ENCODE measurements at places on chromosomes 5 and 9.
A peak's percentile ranks its signal among the peaks of the same experiment; 100 is the strongest.

GRCh38 chr5:168607946-168608345 is 28.8 kb upstream of the PANK3 start:
- no peak for DNase-seq

DNA sequence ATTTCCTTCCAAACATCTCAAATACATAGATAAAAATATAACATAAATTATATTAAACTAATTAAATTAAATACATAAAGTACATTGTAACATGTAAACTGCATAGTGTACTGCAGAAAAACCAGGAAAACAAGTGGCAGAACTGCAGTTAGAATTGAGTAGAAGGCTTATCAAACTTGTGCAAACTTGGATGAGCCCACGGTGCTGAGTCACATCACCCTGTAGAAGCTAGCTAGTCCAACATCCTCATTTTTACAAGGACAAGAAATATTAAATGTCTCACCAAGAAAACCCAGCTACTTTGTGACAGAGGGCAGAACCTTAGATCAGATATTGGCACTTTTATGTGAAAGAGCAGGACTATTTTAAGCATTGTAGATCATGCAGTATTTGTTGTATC is 807.9 kb upstream of the NUDT12 start:
- DNase-seq, result no peak

- peak; percentile 56 for DNase-seq
These were observed 62.0 kb downstream of the SUSD1 start for GRCh38 chr9:112112941-112113681.

DNA sequence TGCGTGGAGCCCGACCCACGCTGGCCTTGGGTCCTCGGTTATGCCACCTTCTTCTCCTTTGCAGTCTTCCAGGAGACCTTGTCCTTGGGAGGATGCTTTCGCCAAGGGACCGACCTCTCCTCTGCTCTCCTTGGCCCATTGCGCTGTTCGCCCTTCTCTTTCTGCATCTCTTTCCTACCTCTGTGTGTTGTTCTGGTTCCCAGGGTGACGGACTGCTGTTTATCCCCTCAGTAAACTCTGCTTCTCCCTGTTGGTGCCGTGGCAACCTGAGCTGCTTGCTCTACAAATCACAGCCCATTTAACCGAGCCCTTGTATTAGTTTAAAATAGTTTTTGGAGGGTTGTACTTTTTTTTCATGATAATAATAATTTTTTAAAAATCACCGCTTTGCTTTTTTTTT is 97.9 kb downstream of the DAPK1 start:
- no peak for DNase-seq

DNA sequence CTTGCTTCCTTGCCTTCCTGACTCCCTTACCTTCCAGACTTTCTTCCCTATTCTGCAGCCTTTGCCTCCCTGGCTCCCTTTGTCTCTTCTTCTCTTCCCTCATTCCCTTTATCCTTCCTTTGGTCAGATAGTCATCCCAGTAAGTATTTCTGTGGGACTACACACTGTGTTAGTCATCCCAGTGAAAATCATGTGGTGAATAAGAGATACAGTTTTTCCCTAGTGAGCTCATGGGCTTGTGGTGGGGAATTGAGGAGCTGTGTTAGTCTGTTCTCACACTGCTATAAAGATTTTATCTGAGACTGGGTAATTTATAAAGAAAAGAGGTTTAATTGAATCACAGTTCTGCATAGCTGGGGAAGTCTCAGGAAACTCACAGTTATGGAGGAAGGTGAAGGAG is 109.8 kb upstream of the EDIL3 start:
- DNase-seq, result no peak

- DNase-seq, result no peak
These were observed 34.6 kb downstream of the CSF1R start for GRCh38 chr5:150051657-150052195.

- DNase-seq, result no peak
These were observed 107.9 kb upstream of the ZNF366 start for GRCh38 chr5:72615061-72615460.

DNA sequence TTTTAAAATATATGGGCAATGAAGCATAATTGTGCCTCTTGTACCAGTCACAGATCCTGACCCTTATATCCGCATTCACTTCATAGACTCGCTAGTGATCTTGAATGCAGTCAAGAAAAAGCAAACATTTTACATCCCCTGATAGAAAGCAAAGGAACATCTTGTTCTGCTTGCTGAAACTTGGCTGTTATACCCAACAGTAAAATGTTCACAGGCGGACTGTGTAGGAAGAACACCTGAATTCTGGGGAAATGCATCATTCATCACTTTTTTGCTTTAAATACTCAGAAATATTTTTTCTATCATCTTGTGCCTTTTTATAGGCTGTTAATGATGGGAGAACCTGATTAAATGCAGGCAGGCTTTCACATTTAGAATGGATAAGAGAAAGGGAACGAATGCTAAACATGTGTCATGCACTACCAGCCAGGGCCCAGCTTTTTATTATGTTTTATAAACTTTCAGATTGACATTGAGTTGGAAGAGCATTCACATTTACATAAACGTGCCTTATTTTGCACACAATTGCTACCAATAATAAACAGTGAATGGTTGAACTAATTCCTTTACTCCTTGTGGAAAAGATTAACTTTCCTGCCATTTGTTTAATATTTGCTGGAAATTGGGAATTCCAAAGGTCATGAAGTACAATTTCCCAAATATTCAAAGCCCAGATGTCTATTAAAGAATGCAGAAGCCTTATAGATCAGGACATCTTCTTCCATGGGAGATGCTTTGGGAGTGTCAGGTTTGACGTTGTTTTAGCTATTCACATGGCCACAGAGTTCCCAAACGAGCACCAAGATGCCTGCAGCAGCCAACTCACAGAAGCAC is 756.2 kb downstream of the TLE1 start:
- DNase-seq, result no peak

DNA sequence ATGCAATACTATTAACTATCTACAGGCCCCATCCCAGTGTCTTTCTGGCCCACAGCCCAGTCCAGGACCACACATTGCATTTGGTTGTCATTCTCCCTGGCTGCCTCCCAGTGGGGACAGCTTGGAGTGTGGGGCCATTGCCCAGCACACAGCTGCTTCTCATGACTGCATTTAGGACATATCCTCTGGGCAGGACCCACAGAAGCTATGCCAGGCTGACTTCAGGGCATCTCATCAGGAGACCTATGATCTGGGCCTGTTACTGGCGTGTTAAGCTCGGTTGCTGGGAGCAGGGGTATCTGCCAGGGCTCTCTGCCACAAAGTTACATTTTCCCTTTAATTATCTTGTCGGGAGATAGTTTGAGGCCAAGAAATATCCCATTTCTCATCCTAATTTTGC is 32.1 kb upstream of the CLPTM1L start:
- no peak for DNase-seq

- no peak for DNase-seq
These were observed 373.3 kb upstream of the KLF4 start for GRCh38 chr9:107862881-107863280.

GRCh38 chr5:161900981-161901380 is 53.1 kb downstream of the GABRA1 start:
- no peak for DNase-seq

GRCh38 chr9:34988218-34989002 is 1.1 kb upstream of the DNAJB5 start:
- no peak for DNase-seq

GRCh38 chr9:115845648-115846312 is 307.8 kb upstream of the PAPPA start:
- DNase-seq, result no peak

- DNase-seq, result peak; percentile 14
These were observed 33.0 kb upstream of the WHRN start for GRCh38 chr9:114538241-114538640.

DNA sequence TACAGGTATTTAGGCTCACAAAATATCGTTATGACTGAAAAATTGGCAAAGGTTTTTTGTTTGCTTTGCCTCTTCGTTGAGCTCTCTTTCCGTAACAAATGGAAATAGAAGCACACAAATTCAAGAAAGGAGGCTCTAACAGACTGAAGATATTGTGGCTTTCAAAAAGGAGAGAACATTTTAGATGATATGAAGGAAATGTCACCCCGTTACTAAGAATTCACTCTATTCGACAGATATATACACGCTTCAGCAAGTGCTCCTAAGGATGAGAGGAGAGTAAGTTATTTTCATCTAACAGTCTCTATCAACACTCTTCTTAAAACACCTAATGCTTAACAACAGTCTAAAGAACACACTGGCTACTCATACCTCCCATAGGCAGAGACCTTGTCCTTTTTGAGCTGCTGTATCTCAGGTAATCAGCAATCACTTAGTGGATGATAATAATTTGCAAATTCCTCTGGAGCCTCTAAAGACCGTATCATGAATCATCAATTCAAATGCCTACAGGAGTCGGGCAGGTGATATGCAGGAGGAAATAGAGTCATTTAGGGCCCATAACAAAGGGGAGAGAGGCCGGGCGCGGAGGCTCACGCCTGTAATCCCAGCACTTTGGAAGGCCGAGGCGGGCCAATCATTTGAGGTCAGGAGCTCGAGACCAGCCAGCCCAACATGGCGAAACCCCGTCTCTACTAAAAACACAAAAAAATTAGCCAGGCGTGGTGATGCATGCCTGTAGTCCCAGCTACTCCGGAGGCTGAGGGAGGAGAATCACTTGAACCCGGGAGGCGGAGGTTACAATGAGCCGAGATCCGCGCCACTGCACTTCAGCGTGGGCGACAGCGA is 1.4 kb upstream of the HSDL2 start:
- peak; percentile 23 for DNase-seq

DNA sequence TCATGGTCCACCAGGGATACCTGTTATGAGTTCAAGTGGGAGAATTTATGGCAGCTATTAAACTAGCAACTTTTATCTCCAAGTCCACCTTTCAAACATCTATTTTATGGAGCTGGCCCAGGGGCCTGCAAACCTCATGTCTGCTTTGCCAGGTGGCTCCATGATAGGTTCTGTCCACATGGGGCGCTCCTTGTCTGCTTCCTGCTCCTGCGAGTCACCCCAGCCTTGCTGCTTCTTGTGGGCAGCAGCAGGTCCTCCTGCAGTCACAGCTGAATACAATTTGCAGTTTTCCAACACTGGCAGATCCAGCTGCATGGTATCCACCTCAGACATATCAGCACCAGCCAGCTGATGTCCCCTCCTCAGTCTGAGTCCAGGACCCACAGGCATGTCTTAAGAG is 39.6 kb upstream of the FRRS1L start:
- no peak for DNase-seq

DNA sequence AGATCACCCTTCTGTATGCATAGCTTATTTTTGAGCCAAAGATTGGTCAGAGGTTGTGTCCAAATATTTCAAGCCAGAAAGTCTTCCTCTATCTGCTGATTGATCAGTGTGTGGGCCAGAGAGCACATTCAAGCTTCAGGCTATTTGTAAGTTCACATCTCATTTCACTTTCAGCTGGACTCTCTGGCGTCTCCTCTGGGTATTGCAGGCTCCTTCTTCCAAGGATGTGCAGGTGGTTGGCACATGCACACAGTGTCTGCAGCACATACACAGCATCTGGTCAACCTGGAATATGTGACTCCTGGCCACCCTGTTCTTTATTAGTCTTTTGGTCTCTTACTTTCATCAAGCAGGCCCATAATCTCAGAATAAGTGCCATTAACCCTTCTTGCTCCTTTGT is 516.1 kb downstream of the ANXA1 start:
- no peak for DNase-seq

DNA sequence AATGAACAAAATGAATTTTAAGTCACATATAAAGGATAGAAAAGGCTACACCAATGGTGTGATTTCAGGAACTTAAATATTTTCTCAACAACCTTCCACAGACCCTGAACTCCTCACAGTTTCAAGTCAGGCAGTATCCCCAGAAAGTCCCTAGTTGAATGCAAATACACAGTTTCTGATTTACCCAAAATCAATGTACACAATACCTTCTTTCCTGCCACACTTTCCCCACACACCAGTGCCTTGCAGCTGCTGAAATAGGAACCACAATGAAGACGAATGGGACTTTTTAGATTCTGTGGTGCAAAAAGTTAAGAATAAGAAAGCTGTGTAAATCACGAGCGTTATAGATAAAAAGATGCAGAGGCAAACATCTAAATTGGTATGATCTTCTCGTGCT is 552.4 kb upstream of the MEF2C start:
- DNase-seq, result no peak

DNA sequence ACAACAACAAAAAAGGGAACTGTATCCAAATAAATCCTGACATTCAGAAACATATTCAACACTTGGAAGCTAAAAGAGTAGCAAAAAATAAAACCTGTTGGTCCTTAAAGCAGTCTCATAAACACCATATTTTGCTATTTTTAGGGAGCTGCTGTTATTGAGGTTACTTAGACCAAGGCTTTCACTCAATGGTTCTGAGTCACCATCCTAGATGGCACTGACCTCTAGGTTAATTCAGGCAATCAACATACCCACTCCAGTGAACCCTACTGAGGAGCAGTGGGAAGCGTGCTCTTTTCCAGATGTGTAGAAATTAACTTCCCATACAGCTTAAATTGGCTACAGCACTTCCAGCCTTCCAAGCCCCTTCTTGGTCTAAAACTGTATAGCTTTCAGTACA is 5.2 kb downstream of the GNAQ start:
- DNase-seq, result no peak

DNA sequence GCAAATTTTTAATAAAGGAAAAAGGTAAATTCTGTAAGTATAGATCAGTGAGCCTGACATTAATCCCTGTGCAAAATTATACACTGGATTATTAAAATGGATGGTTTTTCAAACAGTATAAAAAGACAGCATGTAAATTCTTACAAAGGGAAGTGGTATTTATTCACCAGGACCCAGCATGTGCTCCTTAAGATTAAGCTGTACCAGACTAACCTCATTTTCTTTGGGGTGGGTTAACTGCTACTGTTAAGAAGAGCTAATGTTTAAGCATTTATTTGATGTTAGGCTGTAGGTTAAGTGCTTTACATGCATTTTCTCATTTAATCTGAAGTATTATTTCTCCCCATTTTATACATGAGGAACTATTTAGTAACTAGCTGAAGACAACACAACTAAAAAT is 60.3 kb upstream of the RFX3 start:
- DNase-seq, result no peak

DNA sequence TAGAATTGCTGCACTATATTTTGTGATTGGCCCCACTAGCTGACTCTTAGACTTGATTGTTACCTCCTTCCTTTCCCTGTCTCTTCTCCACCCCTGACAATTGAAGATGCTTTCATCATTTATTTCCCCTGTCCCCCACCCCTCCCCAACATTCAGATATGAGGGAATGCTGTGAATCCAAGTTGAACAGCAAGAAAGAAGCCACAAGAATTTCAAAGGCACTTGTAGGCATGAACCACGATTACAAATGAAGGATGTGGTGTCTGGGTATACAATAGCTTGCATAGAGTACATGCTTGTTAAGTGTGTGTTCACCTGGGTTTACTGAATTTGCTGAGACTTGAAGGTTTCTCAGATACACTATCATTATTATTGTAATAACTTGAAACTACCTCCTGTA is 78.3 kb upstream of the TRIO start:
- no peak for DNase-seq

GRCh38 chr9:127705577-127706379 is 1.0 kb upstream of the CFAP157 start:
- no peak for DNase-seq

- no peak for DNase-seq
These were observed 155.1 kb upstream of the DMRT1 start for GRCh38 chr9:686321-686813.

GRCh38 chr5:159835548-159835947 is 80.7 kb upstream of the ADRA1B start:
- no peak for DNase-seq
